ENCODE measurements at places on chromosomes 1 and 21.

- DNase-seq: peak; percentile 91
These were observed 155.9 kb upstream of the RUNX1 start for GRCh38 chr21:35204850-35205541.

GRCh38 chr1:3072391-3073185 lies 3.6 kb downstream of the PRDM16 start:
- no peak for DNase-seq

DNA sequence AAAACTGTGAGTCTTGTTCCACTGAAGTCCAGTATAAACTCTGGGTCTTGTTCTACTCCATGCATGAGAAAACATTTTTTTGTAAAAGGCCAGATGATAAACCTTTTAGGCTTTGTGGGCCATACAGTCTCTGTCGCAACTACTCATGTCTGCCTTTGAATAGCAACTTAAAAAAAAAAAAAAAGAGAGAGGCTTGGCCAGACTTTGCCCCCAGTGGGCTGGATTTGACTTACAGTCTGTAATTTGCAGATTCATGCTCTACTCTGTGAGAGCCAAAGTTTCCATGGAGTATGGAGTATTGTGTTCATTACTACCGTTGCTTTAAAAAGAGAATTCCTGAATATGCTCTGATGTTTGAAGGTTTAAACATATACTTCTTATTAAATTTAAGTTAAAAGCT lies 654.9 kb upstream of the PKN2 start:
- peak; percentile 24 for DNase-seq

GRCh38 chr21:29018540-29018939 lies 609 bp downstream of the RWDD2B start:
- no peak for DNase-seq

GRCh38 chr1:174160109-174160473 lies 771 bp downstream of the RABGAP1L start:
- DNase-seq: peak; percentile 49

- DNase-seq: no peak
These were observed 99.9 kb downstream of the COLGALT2 start for GRCh38 chr1:183937611-183938010.

DNA sequence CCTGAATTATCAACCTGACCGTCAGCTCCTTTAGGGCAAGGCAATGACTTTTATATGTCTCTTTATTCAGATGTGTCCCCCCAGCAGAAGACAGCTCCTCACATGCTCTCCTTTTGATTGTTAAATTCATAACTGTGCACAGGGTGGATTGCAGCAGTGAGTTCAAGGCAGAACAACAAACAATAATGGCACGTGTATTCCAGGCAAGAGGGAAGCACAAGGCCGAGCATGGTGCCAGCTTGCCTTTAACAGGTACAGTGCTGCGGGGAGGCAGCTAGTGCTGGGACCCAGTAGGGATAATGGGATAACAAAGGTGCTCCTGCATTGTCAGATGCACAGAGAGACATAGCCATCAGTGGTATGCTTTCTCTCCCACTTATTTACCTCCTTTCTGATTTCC lies 248.4 kb downstream of the RHOU start:
- no peak for DNase-seq

DNA sequence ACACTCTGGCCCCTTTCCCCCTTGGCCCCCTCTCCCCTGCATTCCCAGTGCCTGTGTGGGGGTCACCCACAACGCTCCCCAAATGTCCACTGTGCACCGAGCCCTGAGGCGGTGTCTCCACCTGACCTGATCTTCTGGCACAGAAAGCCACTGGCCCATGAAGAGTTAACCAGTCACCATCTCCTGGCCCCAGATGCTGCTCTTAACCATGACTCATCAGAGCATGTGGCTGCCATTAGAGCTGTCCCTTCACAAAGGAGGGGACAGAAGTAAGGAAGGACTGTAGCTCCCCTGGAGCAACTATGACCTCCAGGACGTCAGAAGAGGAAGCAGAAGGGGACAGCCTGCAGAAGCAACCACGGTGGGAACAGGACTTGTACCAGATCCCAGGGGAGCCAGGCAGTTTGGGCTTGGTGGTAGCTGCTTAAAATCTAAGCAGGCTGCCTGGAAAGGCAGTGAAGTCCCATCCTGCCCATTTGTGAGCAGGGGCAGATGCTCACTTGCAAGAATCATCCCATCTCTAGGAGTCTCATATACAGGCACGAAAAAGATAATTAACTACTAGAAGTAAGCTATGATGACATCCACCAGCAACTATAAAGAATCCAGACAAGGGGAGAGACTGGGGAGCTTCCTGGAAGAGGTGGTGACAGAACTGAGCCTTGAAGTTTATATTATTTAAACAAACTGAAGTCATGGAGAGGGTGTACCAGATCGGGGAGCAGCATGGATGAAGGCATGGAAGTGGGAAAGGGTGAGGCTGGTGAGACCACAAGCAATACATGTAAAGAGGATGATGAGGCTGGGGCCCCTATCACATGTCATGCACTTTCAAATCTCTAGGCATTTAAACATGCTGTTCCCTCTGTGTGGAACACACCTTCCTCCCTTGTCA lies 1.1 kb upstream of the TTC39A start:
- DNase-seq: peak; percentile 37

GRCh38 chr1:98975810-98976209 lies 28.9 kb downstream of the PLPPR5 start:
- no peak for DNase-seq

DNA sequence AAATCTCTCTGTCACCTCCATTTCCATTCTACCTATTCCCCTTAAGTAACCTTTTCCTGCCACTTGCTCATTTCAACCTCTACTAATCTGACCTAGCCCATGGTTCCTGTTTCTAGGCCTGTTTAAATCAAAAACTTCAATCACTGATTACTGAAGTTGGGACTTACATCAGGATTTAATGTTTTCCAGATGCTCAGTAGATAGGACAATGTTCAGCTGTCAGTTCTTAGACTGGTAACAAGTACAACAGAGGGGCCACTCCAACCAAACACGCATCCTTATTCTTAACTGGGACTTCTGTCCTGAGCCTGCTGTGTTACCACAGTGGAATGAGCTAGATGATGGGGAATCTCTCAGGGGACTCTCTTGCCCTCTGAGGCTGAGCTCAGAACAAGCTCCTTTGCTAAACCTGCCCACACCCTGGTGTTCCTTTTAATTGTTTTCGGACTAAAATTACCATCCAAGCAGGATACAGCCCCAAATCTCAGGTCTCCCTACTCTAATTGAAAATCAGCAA lies 974.6 kb downstream of the TTLL7 start:
- no peak for DNase-seq

DNA sequence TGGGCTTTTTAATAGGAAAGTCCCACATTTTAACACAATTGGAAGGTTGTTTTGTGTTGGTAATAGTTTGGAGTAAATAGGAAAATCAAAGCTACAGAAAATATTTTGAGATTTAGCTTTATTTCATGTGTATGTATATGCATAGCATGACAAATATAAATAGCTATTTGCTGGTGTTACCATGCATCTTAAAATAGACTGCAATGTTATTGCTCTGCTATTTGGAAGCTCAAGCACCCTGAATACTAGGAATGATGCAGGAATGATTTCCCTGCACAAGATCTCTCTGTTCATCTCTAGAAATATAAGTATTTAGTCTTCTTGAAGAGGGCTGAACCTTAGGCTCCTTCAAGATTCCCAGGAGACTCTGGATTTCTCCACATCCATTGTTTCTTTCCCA lies 268.3 kb upstream of the POGK start:
- no peak for DNase-seq

- no peak for DNase-seq
These were observed 1.2 kb upstream of the XPR1 start for GRCh38 chr1:180630408-180631193.

DNA sequence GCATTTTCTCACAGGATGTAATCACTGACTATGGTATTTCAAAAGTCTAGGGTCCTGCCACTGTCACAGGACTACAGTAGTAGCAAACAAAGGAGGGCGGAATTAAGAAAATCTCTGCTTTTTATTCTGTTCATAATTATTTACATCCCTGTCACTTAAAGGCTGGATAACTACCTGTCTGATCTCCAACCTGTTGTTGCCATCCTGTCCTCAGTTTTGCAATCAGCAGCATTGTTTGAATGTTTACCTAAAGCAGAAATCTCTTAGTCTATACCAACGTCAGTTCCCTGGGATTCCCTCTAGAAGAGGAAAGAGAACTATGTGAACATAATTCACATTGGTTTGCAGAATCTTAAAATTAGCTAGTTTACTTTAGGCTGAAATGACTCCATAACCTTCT lies 218.5 kb downstream of the PBX1 start:
- no peak for DNase-seq

- DNase-seq: no peak
These were observed 1109.3 kb upstream of the B3GALT2 start for GRCh38 chr1:194295685-194296084.

GRCh38 chr1:218763538-218763937 lies 410.1 kb upstream of the LYPLAL1 start:
- DNase-seq: no peak

DNA sequence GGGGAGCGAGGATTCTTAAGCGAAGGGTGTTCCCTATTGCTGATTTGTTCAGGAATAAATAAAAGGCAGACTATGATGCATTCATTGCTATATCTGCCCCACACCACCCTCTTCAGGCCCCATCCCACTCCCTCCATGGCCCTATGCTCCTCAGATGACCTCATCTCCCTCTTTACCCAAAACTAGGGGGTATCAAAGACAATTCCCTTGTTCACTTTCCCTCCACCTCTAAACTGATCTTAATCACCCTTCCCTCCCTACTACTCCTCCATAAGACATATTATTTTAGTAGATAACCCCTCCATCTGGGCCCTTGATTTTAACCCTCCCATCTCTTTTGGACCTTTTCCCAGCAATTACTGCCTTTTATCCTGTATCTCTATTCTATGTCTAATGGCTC lies 434.9 kb upstream of the RUNX1 start:
- no peak for DNase-seq

DNA sequence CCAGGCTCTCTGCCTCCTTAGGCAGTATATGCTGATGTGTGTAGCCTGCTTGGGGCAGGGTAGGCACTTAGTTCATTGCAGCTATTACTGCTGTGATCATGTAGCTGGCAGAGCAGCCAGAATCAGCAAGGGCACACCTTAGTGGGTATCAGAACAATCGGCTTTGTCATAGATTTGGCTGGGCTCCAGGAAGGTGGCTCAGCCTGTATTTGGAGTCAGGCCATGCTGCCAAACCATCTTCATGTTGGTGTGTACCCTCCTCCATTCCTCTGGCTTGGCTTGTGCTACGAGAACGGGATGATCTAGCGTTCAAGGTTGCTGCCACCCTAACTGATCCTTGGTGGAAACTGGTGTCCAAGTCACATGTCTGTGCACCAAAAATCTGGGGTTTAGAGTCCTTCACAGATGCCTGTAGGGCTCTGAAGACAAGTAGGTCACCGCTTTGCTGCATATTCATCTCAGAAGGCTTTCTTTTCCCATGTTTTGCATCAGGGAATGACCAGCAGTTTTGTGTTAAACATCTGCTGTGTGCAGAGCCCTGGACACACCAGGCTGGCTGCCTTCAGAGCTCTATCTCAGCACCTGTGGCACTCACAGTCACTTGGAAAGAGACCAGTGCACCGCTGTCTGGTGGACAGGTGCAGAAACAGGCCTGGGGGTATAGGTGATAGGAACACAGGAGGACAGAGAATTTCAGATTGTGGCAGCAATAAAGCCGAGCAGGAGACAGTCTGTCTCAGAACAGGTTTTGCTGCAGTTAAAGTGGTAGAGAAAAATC lies 23.7 kb downstream of the VANGL1 start:
- DNase-seq: no peak

DNA sequence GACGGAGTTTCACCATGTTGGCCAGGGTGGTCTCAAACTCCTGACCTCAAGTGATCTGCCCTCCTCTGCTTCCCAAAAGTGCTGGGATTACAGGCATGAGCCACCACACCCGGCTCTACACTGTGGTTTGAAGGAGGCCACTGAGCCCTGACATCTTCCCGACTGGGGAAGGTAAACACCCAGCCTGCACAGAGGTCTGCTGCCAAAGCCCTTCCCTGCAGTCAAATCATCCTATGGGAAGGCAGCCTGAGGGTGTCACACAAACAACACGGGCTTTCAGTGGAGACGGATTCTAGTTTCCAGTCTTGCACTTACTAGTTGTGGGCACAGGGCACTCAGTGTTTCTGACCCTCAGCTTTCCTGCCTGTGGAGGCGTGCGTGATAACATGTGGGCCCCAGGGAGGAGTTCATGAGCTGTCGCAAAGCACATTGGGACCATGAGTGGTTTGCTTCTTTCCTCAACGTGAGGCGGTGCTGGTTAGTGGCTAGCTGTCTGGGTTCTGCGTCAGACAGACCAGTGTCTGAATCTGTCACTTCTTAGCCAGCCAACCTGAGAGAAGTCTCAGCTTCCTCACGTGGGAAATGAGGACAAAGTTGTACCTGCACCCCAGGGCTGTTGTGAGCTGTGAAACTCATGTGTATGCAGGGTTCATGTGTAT lies 21.5 kb upstream of the OPRD1 start:
- DNase-seq: no peak

- DNase-seq: no peak
These were observed 66.8 kb downstream of the SASS6 start for GRCh38 chr1:100065969-100066227.

DNA sequence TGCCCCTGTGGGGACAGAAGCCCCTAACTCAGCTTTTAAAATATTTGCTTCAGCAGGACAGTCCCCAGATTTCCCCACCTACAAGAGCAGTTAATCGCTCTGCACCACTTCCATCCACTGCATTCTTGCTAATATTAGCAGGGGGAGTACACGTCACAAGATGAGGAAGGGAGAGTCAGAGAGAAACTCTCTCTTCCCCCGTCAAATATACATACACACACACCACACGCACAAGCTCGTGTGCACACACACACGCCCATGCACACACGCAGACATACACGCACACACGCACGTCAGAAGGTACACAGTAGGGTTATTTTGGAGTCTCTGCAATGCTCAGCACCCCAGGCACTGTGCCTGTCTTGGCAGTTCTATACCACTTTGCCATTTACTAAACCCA lies 2.1 kb downstream of the CLCA1 start:
- DNase-seq: no peak

GRCh38 chr1:210771131-210771530 lies 362.8 kb downstream of the KCNH1 start:
- DNase-seq: no peak

DNA sequence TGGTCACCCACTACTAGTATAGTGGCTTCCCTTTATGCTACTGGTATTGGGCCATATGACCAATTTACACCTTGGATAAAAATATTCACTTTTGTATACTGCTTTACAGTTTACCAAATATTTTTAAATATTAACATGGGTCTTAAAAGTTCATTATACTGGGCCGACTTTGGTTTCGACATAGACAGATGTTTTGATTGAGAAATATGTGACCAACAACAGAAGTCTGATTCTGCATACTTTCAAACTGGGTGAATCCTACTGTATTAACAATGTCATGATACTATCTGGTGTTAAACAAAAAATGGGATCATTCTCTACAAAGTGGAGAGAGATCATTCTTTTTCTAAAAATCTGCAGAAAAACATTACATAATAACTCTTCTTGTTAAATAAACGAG lies 134.8 kb downstream of the AKT3 start:
- DNase-seq: no peak
